ENCODE measurements at places on chromosomes 7 and 10.

- DNase-seq: no peak
Measured at GRCh38 chr7:33788531-33788930, 116.8 kb upstream of the BMPER start.

DNA sequence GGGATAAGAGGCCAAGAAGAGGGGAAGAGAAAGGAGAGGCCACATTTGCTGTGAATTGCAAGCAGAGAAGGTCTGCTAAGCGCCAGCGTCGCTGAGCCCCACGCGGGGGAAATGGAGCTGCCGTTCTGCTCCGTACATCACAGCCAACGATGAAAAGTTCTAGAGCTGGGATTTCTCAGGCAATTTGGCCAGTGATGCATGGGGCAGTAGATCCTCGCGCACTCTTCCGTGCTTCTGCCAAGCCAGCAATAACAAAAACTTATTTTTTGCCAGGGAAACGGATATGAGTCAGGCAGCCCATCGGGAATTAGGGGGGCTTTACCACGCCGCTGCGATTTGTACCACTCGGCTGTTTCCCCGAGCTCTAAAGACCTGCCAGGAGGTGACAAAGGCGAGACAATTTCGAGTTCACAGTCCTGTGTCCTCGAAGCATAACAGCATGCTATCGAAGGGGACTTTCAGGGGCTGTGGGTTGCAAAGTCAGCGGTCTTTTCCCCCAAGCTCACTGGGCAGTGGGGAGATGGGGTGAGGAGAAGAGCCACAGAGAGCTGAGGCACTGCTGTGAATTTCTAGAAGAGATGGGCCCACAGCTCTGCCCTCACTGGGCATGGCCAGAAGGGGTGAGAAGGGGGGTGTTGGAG, 30.0 kb upstream of the SLF2 start:
- no peak for DNase-seq

DNA sequence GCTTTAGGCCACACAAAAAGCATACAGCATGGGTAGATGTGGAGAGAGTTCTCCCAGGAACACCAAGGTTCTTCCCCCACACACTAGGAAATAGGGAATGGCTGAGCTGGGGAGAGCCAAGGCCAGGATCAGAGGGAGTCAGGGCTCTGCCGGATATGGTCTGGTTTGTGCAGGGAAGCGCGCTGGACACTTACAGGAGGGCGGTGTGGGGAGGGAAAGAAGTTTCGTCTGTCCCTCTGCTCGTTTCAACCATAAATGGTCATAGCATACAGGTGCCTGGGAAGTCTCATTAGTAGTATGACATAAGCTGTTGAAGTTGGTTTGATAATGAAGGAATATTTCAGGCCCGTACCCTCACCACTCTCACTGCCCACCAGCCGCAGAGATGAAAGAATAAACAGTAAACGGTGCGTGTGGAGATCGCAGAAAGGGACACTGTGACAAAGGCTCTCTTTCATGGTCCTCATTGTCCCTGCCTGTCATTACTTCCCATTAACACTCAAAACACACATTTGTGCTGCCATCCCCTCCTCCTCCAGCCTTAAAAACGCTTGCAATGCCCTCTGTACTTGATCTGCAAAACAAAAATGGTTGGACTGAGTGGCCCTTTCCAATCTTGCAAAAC, 207.2 kb downstream of the CELF2 start:
- no peak for DNase-seq

DNA sequence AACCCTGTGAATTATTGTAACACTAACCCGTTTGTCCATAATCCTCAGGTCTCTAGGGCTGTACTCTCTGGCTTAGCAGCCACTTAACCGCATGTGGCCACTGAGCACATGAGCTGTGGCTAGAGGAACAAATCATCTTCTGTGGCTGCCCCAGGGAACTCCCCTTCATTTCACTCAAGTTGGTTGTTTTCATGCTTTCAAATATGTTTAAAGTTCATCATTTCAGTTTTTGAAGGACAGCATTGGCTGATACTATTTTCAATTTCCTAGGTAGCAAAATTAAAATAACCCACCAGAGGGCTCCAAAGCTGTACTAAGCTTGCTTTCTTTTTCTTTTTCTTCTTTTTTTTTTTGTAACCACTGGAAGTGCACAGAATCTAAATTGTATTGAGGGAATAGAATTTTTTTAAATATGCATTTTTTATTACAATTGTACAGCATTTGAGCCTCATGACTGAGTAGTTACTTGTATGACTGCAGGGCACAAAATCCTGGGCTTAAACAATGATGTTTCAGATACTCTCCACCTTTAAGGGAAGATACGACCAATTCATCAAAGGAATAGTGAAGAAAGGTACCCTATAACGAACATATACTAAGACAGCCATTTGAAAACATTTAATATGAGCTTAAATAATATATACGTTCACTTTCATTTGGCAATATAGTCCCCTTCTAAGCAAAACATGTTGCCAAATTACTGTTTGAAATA, 38.6 kb downstream of the MRC1 start:
- DNase-seq: peak; percentile 19

- DNase-seq: no peak
Measured at GRCh38 chr7:74009719-74010118, 18.3 kb upstream of the ELN start.

DNA sequence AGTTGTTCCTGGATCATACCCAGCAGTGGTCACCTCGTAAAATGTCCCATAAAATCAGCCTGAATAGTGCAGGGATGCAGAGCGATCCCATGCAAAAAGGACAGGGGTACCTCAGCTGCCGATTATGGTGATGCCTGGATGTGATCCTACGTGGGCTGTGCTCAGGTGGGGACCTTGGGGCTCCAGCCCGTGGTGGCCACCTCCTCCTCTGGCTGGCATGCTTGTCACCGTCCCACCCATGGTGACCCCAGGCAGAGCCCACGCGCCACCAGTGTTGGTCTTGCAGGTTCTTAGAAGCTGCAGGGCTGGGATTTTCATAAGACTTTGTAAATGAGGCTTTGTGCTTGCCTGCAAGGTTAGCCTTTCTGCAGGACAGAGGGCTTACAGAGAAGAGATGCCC, 97.2 kb downstream of the GLRX3 start:
- DNase-seq: no peak

DNA sequence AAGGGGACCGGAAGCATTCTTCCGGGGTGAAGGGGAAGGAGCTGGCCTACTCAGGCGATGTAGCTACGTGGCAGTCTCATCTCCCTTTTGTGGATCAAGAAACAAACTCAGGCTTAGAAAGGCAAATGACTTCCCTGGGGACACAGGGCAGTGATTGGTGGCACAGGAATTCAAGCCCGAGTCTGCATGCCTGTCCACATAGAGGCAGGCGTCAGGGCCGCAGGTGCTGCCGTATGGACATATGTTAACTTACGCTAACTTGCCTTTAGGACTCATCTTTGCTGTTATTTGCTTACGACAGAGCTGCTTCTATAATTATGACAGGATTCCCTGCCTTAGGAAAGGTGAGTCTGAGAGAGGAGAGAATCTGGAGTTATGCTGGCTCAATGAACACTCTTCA, 42.3 kb upstream of the KLF6 start:
- DNase-seq: no peak

DNA sequence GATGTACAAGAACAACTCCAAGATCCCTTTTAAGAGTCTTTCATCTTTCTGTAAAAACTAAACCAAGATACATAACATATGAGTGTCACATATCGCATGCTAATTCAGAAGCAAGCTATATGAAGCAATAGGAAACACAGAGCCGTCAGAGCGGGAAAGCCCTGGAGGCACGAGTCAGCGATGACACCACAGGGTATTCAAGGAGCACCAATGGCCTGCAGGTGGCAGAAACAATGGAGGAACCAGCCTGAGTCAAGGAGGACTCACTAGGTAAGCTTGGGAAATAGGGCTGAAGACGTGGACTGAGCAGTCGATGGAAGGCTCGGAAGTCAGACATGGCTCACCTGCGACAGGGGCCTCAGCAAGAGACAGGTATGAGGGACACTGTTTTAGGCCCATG, 214.4 kb downstream of the FAM107B start:
- DNase-seq: peak; percentile 40

DNA sequence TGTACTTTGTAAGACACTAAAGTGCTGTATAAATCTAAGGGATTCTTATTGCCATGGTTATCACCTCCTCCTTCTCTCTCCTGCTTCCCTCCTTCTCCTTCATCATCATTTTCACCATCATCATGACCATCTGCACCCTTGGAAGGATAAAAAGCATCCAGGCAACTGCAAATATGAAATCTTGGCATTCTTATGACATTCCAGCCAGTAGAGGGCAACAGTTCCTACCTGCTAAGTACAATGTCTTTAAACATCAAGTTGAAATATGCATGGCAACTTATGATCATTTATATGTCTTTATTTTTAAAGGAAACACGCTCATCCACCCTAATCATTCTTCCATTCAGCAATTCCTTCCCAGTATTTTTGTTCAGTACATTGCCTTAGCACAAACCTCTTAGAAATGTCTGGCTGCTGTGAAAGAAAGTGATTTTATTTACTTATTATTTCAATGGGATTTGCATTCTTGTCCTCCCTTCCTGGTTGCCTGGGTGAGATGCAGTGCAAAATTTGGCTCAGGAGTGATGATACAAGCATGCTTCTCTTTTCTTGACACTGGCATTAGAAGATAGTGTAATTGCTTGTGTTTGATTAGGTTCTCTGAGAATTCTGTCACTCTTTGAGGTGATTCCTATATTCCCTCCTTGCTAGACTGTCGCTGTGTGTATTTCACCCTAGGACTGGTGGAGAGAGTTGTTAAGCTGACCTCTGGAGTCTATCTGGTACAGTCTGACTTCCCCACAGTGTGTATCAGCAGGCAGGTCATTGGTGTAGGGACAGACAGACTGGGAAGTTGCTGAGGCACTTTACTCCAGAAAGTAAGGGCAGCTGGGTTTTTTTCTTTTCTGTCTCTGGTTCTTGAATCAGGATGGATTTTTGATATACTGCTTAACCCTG, 188.5 kb upstream of the BMPER start:
- DNase-seq: peak; percentile 29

DNA sequence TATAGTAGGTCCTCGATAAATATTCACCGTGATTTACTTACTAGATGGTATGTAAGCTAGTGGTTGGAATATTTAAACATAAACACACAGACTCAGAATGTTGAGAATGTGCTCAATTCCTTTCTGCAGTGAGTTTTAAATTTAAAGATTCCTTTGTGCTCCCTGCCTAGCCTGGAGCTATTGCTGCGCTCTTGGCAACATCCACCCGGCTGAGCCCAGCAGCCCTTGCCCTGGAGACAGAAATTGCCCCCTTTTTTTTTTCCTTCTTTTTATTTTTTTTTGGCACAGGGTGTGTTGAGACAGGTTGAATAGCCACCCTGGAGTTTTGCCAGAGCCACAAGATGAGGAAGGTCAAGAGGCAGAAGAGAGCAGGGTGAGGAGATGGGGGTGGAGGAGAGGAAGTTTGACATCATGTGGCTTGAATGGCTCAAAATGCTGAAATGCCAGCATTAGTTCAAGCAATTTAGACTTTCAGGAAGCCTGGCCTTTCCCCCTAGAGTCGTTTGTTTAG, 180.8 kb downstream of the PRKCQ start:
- DNase-seq: no peak

DNA sequence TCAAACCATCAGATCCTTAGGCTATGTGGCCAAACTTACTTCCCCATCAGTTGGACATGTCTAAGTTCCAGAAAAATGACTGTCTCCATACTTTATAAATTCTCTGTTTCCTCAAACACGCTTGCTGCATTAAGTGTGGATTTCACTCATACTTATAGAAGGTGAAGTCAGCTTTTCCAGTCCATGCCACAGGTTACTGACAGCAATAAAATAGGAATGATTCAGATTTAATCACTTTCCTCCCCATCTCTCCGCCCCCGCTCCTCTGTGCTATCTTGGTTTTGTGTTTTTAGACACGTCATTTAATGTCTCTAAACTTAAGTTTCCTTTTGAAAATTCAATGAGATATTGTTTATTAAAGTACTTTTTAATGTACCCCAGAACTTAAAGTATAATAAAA, 1098.0 kb upstream of the C7orf33 start:
- DNase-seq: no peak

- DNase-seq: no peak
Measured at GRCh38 chr7:105724688-105725087, 143.4 kb upstream of the EFCAB10 start.

DNA sequence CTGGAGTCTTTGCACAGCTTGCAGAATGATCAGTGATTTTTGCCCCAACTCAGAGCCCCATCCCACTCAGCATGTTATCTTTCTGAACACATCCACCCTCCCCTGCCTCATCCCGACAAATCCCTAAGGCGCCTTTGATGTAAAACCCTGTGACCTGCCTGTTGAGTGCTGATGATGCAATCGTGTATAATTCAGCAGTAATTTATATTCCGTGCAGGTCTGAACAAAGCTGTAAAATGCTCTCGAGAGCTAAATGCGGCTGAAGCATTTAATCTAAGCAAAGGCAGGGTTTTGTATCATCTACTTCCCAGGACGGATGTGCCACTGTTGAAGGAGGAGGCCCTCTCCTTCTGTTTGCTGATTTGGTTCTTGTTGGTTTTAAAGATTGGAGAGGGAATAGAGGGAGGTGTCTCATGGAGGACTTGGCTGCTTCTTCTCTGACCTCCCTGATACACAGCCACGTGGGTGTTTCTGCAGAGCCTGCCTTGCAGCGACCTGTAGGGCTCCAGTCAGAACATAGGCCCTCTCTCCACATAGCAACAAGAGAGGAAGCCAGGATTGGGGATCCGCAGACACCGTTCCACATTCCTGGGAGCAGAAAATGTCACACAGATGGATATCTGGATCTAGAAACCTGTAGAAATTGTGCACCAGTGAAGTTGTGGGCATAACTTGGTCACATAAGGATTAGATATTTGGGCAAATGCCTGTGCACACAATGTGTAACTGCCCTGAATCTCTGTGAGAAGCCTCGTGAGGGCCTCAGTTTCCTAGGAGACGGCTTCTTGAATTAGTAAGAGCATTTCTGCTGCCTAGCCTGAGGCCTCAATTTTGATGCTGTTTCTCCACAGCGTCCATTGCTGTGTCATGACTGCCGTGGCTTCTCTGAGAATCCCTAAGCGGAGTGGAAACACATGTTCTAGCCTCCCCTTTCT, 90.2 kb upstream of the AGK start:
- no peak for DNase-seq

DNA sequence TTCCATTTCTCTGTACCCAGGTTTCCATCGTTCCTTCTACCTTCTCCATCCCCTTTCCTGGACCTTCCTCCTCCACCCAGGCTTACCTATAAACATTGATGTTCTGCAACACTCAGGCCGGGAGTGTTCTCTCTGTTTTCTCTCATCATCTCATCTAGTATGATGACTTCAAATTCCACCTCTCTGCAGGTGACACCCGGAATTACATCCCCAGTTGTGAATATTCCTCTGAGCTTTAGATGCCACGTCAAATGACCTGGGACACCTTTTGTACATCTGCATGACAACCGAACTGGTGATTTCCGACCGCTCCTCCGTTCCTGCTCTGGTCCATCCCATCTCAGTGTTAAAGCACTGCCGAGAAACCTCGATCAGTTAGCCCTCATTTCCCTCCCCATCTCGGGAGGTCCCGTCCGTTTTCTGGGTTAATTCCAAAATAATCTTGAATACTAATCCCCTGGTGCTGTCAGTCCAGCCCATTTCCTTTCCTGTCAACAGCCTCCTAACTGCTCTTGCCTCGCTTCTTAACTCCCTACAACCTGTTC, 76.7 kb upstream of the SAMD8 start:
- DNase-seq: no peak

- DNase-seq: no peak
Measured at GRCh38 chr10:132102071-132102716, 36.4 kb downstream of the JAKMIP3 start.

GRCh38 chr7:2490181-2490651, 14.0 kb upstream of the GRIFIN start:
- no peak for DNase-seq

Data from hematopoietic multipotent progenitor cell treated with erythropoietin and hydrocortisone succinate and interleukin-3 and kit ligand, for 8 days (in vitro differentiated cells).